ENCODE measurements at places on chromosomes 7 and 10. TPM values are rescaled to one million over a fixed set of nuclear protein-coding genes. Genes with fewer than 3 reads are reported as not detected.

The MUC3A gene
- 0.98 TPM for total RNA-seq

The CHAT gene
- total RNA-seq: not detected

The ADCYAP1R1 gene
- total RNA-seq: 62.0 TPM

The VWC2 gene
- 3.9 TPM for total RNA-seq

The SPDYE11 gene
- under 0.01 TPM for total RNA-seq

The CFAP70 gene
- total RNA-seq: 0.49 TPM

The PYROXD2 gene
- total RNA-seq: 0.98 TPM

The HOXA1 gene
- total RNA-seq: not detected

The ACSM6 gene
- not detected for total RNA-seq

The NUTM2B gene
- total RNA-seq: 0.74 TPM

The MPLKIP gene
- total RNA-seq: 5.2 TPM

The FAM237B gene
- not detected for total RNA-seq

The NPTX2 gene
- 6.1 TPM for total RNA-seq

The SPDYE5 gene
- total RNA-seq: not detected

The LZTS2 gene
- total RNA-seq: 10.6 TPM

The SPDYE2 gene
- total RNA-seq: not detected

The LRGUK gene
- 7.4 TPM for total RNA-seq

Data from temporal lobe (tissue), 4 donors.